ENCODE measurements at places on chromosomes 13 and 19.

DNA sequence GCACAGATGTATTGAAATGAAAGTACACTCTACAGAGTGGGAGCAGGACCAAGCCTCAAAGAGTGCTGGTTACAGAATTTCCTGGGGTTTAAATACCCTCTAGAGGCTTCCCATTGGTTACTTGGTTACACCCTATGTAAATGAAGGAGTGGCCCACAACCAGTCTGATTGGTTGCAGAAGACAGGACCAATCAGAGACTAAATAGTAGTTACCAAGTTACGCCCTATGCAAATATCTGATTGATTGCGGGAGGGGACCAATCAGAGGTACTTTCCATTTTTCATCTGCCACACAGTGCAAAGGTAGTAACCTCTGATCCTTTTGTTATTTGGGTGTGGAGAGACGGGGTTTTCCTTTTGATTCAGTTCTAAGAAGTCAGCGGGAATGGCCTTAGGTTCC, 5.5 kb upstream of the ZFP82 start:
- peak; percentile 54 for DNase-seq

- no peak for DNase-seq
Measured at GRCh38 chr13:31986676-31987470, 44.7 kb upstream of the FRY start.

DNA sequence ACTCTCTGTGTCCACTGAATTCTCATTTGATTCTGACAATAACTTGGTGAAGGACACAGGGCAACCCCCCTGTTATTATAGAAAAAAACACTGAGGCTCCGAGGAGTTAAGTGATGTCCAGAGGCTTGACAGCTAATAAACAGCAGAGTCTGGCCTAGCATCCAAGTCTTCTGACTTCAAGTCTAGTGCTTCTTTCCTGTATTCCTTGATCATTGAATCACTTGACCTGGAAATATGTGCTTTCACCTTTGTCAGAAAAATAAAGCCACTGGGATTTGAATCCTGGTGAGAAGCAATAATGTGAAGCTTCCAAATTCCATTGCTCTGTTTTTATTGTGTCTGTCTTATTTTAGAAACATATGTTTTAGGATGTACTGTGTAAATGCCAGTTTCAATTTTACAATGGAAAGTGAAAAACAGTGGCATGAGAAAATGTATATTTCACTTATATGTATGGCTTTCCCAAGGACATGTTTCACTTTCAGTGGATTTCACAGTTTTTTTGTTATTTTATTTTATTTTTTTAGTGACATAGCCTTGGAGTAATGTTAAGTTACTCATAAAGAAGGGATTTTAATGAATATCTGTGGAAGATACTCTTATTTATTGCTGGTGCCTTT, 190.2 kb downstream of the GPC6 start:
- no peak for DNase-seq

DNA sequence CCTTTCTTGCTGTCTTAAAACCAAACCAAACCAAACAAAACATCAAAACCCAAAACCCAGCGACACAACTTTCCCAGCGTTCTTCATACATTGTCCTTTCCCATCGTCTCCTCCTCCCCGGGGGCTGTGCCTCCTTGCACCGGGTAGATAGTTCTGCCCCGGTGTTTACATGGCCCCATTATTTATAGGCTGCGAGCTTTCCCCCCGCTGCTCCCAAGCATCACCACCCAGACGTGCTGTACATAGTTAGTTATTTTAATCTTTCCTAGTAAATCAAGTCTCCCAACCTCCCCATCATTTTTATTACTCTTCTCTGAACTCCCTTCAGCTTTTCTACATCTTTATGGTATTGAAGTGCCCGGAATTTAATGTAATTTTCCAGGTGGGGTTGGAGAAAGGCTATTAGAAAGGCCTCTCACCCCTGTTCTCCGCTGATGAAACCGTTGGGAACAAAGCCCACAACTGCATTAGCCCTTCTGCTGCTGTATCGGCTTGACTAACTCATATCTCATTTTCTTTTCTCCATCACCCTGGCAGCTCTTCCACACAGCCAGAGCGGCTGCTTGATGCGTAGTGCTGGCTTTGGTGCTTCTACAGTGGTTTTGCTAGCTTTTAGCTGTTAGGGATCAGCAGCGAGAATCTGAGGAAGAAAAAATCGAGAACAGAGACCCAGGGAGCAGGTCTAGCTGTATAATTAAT, 53.1 kb downstream of the FGF9 start:
- DNase-seq, result no peak

DNA sequence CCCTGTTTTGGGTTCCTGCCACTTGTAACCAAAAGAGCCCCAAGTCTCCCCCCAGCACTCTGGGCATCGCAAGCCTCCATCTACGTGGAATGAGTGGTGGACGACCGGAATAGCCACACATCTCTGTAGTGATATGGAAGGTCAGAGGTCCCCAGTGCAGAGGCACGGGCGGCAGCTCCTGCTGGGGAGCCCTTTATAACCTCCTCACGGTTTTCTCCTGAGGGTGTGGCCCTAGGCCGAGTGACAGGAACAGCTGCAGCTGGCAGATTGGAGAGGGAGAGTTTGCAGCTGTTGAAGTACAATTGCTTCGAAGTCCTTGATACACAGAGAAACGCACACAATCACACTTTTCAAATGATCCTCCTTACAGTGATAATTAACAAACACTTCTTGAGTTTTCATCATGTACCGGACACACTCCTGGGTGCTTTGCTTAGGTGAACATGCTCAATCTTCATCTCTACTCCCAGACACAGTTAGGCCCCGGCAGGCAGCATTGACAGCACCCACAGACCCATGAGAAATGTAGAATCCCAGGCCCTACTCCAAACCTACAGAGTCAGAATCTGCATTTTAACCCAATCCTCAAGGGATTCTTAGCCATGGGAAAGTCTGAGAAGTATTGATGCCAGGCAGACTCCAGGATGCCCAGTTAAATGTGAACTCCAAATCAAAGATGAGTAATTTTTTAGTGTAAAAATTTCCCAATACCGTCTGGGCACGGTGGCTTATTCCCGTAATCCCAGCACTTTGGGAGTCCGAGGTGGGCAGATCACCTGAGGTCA, 4.9 kb upstream of the ZNF787 start:
- no peak for DNase-seq

- no peak for DNase-seq
Measured at GRCh38 chr19:5837761-5838352, 1.6 kb downstream of the FUT6 start.

DNA sequence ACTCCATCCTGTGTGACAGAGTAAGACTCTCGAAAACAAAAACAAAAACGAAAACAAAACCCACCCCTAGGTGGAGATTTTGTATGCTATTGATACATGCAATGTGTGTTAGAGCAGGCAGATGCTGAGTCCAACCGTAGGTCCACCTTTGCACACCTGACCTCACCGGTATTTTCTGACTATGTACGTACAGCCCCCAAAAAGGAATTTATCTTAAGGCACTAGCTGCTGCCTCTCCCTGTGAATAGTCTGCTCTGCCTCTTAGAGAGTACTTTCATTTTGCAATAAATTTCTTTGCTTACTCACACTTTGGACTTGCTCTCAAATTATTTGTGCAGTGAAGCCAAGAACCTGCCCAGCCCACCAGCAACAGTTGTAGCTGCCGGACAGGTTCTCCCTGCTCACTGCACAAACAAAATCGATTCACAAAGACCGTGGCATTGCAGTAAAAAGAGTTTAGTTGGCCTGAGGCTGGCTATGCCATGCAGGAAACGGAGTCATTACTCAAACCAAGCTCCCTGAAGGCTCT, 8.2 kb upstream of the ZNF77 start:
- no peak for DNase-seq

DNA sequence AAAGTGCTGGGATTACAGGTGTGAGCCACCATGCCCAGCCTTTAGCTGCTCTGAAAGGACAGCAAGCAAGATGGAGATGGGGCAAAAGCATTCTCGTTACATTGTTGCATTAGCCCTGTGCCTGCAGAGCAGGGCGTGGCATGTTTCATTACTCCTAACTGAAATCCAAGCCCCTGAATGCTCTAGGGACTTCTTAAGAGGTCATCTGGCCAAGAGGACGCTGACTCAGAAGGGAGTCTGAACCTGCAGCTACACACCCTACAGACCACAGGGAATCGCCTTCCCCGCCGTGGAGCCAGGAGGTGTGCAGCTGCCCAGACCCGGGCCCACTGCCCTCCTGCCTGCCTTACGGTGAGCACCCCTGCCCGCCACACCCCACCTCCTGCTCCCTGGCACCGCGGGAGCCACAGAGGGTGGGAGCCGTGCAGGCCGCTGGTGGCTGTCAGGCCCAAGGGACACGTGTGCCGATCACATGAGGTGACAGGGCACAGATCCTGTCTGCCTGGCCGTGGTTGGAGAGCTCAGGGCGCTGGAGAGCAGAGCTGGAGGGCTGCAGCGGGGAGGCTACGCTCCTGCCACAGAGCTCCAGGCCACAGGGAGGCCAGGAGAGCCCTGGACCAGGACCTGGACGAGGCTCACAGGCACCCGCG, 27.2 kb downstream of the ADPRHL1 start:
- no peak for DNase-seq

DNA sequence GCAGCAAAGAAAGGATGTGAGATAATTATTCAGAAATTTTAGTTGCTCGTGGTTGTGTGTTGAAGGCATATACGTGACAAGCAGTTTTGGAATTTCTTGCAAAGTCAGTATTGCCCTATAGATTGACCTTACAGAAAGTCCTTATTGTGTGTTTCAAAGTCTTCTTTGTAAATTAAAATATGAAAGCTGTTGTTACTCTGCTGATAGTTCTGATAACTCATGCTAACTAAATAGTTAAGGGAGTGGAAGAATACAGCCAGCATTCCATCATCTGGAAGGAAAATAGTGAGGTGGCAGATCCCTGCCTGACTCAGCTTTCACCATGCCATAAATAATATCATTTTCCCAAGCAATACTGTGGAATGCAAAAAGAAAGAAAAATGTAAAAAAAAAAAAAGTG, 27.2 kb downstream of the WASF3 start:
- DNase-seq, result no peak

DNA sequence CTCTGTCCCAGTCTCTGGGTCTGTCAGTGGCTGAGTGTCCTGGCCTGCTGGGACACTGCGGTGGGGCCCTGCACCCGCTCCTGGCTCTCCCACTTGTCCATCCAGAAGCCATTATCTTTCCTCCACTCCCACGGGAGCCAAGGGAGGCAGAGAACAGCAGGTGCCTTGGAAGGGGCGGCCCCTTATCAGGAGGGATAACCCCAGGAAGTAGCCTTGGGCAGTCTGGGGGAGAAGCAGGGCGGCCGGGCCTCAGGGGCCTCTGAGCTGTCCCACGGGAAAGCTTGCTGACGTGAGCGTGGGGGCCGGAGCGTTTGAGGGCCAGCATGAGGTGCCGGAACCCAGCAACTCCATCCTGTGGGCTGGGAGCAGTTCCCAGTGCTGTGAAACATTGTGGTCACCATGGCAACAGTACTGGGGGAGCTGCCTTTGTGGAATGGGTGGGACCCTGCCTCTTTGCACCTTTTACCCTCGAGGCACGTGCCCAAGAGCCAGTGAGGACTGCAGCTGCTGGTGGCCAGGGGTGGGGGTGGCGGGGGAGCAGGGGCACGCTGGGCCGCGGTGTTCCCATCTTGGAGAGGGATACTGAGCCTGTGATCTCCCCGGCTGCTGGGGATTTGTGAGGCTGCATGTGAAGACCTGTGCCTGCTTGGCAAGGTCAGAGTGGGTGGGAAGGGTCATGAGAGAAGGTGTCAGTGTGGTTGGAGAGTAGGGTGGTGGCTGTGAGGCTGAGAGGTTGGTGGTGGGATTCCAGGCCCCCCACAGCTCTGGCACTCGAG, 20.9 kb downstream of the KLHL26 start:
- peak; percentile 78 for DNase-seq

- DNase-seq, result no peak
Measured at GRCh38 chr13:52884429-52885010, 36.1 kb upstream of the PCDH8 start.

DNA sequence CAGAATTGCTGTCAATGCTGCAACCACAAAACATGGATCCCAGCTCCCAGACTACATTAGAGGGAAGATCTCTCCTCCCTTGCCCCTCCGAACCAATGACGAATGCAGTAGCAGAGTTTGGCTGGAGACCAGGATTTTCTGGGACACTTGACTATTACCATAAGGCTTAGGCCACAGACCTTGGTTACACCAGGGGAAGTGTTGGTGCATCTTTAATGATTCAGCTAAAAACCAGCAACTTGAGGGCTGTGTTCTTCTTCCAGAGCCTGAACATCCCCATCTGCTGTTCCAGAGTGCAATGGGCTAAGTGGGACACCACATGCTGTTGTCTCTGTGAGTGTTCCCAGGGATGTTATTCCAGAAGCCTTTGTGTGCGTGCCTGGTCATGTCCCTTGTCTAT, 528.2 kb downstream of the LMO7 start:
- no peak for DNase-seq

- DNase-seq, result no peak
Measured at GRCh38 chr19:28519218-28519779, 693.7 kb downstream of the UQCRFS1 start.

GRCh38 chr13:23461544-23461943, 28.0 kb upstream of the SACS start:
- DNase-seq, result no peak

DNA sequence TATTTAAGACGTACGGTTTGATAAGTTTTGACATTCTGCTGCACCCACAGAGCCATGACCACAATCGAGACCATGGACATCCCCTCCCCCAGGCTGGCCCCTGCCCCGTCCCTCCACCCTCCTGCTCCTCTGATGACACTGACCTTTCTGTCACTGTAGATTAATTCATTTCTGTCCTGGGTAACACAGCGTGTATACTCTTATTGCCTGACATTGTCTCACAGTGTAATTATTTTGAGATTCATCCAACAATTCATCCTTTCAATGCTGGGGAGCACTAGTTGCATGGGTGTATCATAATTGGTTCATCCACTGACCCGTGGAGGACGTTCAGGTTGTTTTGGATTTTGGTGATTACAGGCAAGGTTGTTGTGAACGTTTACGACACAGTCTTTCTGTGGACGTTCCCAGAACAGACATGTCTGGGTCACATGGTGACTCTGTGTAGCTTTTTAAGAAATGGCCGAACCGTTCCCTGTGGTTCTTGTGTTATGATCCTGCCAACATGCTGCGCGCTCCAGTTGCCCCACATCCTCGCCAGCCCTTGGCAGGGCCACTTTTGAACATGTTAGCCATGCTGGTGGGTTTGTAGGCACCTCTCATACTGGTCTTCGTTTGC, 41.9 kb downstream of the C13orf46 start:
- DNase-seq, result no peak

GRCh38 chr19:46066471-46066870, 25.7 kb upstream of the IGFL4 start:
- DNase-seq, result no peak

- no peak for DNase-seq
Measured at GRCh38 chr13:45179428-45179827, 21.4 kb downstream of the KCTD4 start.

DNA sequence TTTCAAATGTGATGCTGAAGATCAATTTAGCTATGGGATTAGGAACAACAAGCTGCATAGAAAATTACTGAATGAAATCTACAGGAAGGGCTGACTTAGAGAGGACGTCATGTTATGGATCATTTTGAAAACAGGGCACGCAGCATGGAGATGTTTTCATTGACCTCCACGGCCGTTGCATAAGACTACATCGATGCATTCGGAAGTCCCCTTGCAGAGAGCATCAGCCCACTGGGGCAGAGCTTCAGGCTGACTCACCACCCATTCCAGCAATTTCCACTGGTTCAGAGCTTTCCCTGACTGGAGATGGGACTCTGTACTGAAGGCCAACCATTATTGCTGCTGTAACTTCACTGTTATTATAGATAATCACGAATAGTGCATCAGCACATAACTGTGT, 305.3 kb downstream of the IRS2 start:
- DNase-seq, result no peak
